ENCODE measurements at places on chromosomes 16 and 17. TPM values are rescaled to one million over a fixed set of nuclear protein-coding genes. Genes with fewer than 3 reads are reported as not detected.

Gene USP6
- polyA plus RNA-seq = 0.44 TPM

Gene TMEM114
- polyA plus RNA-seq = not detected

Gene RDM1
- not detected for polyA plus RNA-seq

Gene UMOD
- polyA plus RNA-seq = 0.03 TPM

Gene NXPH3
- 2.3 TPM for polyA plus RNA-seq

Gene FAM20A
- polyA plus RNA-seq = 30.3 TPM

Gene SLC9A5
- not detected for polyA plus RNA-seq

Gene PLK1
- 48.2 TPM for polyA plus RNA-seq

Gene C1QTNF1
- 57.4 TPM for polyA plus RNA-seq

Gene KRT12
- 5.9 TPM for polyA plus RNA-seq

Gene FBXO39
- polyA plus RNA-seq = not detected

- no peak overlapping the region for H3K27ac ChIP-seq
- no peaks in the 10 kb centered on the region for H3K4me1 ChIP-seq
- no peak overlapping the region for H3K4me3 ChIP-seq
- H3K36me3 ChIP-seq = no peaks in the 10 kb centered on the region
- DNase-seq = no peak
These were observed 10.5 kb upstream of the SALL1 start for GRCh38 chr16:51161440-51162195.

GRCh38 chr17:48791128-48792032 lies 25.6 kb downstream of the TTLL6 start:
- H3K4me1 ChIP-seq = peaks cover 43% of the 10 kb centered on the region
- H3K27me3 ChIP-seq = no peaks in the 10 kb centered on the region
- H3K27ac ChIP-seq = peak overlapping the region; percentile 69
- peak; percentile 91 for DNase-seq
- no peak overlapping the region for H3K4me3 ChIP-seq

- no peaks in the 10 kb centered on the region for H3K4me1 ChIP-seq
- peak; percentile 32 for DNase-seq
- no peak overlapping the region for H3K27ac ChIP-seq
- no peak overlapping the region for H3K4me3 ChIP-seq
- H3K27me3 ChIP-seq = no peaks in the 10 kb centered on the region
These were observed 9.7 kb downstream of the ZNF19 start for GRCh38 chr16:71479420-71479819.

DNA sequence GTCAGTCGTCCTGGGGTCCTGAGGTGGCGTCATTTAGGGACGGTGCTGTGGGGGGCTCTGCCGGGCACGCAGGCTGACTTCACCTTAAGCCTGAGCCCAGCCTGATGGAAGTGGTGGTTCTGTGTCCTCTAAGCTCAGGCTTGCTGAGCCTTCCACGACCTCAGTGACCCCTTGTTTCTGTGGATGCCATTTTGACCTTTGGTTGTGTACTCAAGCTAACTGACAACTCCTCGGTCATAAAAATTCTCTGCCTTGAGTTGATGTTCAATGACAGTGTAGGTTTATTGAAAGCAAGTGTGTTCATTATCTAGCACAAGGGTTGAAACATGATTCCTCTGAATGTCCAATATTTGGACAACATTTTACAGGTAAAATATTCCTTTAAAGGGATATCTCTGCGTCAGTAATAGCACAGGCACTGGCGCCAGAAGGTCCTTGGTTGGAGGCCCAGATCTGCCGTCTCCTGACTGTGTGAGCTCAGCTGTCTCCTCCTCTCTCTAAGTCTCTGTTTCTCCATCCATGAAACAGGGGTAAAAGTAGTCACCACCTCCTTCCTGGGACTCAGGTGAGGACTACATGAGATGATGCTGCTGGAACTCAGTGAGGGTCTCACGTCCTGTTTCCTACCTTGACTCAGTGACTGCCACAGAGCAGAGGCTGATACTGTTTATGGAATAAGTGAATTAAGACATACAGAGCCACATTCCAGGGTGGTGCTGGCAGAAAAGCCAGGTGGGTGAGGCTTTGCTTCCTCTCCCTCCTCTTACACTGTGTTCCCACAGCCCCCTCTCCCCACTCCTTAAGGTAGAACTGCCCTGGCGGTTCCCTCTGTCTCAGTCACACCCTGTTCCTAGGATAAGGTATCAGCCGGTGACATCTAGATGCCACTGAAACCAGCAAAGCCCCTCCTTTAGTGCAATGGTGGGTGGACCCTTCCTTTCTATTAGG lies 75.7 kb downstream of the IRF8 start:
- H3K4me3 ChIP-seq = no peak overlapping the region
- H3K27me3 ChIP-seq = no peaks in the 10 kb centered on the region
- no peaks in the 10 kb centered on the region for H3K36me3 ChIP-seq
- DNase-seq = peak; percentile 93
- H3K27ac ChIP-seq = peak overlapping the region; percentile 84
- peaks cover 47% of the 10 kb centered on the region for H3K4me1 ChIP-seq

- no peaks in the 10 kb centered on the region for H3K27me3 ChIP-seq
- H3K27ac ChIP-seq = no peak overlapping the region
- peaks cover 60% of the 10 kb centered on the region for H3K36me3 ChIP-seq
- H3K4me1 ChIP-seq = no peaks in the 10 kb centered on the region
- DNase-seq = no peak
- no peak overlapping the region for H3K4me3 ChIP-seq
These were observed 13.8 kb upstream of the CTCF start for GRCh38 chr16:67548265-67549126.

DNA sequence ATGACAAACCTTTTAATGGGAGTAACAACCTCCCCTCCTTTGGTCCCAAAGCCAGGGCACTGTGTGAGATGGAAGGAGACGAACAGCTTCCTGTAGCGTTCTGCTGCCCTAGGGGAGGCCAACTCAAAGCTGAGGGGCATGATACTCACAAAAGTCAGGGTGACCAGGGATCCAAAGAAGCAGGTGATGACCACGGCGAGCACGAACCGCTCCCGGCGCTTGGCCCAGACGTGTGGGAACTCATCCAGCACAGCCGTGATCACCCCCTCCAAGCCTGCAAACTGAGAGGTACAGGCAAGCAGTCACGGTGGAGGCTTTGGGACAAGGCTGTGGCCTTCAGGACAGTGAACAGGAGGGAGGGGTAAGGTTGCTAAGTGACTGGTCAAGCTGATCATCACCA lies 25.1 kb downstream of the SLC6A4 start:
- no peak for DNase-seq
- no peak overlapping the region for H3K27ac ChIP-seq
- H3K27me3 ChIP-seq = no peaks in the 10 kb centered on the region
- H3K4me1 ChIP-seq = no peaks in the 10 kb centered on the region

GRCh38 chr16:47571049-47571448 lies 109.9 kb downstream of the PHKB start:
- no peak overlapping the region for H3K27ac ChIP-seq
- peaks cover 19% of the 10 kb centered on the region for H3K36me3 ChIP-seq
- no peak for DNase-seq
- H3K4me3 ChIP-seq = no peak overlapping the region
- no peaks in the 10 kb centered on the region for H3K27me3 ChIP-seq

DNA sequence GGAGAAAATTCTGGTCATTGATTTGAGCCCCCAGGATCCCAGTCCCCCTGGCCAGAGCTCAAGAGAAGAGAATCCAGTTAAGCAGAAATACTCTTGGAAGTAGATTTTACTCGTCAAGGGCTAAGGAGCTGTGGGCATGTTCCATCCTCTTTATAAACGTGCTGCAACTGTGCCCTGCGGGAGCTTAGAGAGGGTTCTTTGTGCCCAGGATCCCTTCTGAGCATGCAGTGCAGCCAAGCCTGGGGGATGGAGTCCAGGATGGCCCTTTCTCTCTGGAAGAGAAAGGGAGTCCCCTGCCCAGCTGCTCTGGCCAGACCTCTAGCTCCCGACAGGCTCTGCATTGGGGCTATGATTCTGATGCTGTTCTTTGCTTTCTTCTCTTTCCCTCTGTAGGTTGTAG lies 9.5 kb upstream of the LGALS9 start:
- H3K27ac ChIP-seq = no peak overlapping the region
- no peak for DNase-seq
- H3K27me3 ChIP-seq = no peaks in the 10 kb centered on the region
- H3K36me3 ChIP-seq = peaks cover 88% of the 10 kb centered on the region
- no peaks in the 10 kb centered on the region for H3K4me1 ChIP-seq

DNA sequence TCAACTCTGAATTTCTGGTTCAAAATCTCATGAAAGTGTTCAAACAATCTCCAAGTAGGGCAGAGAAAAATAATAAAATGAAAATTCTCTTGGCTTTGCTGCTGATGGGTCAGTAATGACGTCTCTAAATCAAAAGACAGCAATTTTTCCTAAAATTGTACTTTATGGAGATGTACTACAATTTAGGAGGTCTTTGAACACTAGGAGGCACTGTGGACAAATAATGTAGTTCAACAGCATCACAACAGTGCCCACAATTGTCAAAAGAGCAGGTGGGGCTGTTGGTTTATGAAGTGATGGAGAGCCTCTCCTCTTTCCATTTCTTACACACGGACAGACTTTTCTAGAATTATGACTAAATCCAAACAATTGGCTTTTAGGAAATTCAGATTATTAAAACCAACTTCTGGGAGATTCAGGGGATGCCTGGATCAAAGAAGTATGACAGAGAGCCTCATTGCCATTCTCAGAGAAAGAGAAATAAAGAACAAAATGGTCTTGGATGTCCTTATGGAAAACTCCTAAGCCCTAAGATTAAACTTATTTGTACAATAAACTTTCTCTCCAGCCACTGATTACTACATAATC lies 23.8 kb downstream of the EZH1 start:
- peaks cover 18% of the 10 kb centered on the region for H3K36me3 ChIP-seq
- H3K27me3 ChIP-seq = no peaks in the 10 kb centered on the region
- peak; percentile 77 for DNase-seq
- H3K27ac ChIP-seq = no peak overlapping the region
- no peaks in the 10 kb centered on the region for H3K4me1 ChIP-seq

DNA sequence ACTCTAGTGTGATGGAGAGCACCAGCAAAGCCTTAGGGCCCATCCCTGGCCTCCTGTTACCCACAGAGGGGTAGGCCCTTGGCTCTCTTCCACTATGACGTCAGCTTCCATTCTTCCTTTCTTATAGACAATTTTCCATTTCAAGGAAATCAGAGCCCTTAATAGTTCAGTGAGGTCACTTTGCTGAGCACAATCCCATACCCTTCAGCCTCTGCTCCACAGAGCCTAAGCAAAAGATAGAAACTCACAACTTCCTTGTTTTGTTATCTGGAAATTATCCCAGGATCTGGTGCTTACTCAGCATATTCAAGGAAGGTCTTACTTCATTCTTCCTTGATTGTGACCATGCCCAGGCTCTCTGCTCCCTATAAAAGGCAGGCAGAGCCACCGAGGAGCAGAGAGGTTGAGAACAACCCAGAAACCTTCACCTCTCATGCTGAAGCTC lies at the start of gene CCL8:
CCL8 (plus strand) TSS at position 397 of the 445 bp plus-strand sequence. CDS start 67 bp downstream, outside the sequence.
- H3K36me3 ChIP-seq = no peaks in the 10 kb centered on the region
- peak within 1 kb of the TSS; percentile 14 for H3K27ac ChIP-seq

- DNase-seq = no peak
- H3K27ac ChIP-seq = no peak overlapping the region
- no peaks in the 10 kb centered on the region for H3K27me3 ChIP-seq
- H3K4me1 ChIP-seq = no peaks in the 10 kb centered on the region
- H3K36me3 ChIP-seq = peaks cover 33% of the 10 kb centered on the region
These were observed 21.4 kb upstream of the SLC6A4 start for GRCh38 chr17:30256756-30257506.

DNA sequence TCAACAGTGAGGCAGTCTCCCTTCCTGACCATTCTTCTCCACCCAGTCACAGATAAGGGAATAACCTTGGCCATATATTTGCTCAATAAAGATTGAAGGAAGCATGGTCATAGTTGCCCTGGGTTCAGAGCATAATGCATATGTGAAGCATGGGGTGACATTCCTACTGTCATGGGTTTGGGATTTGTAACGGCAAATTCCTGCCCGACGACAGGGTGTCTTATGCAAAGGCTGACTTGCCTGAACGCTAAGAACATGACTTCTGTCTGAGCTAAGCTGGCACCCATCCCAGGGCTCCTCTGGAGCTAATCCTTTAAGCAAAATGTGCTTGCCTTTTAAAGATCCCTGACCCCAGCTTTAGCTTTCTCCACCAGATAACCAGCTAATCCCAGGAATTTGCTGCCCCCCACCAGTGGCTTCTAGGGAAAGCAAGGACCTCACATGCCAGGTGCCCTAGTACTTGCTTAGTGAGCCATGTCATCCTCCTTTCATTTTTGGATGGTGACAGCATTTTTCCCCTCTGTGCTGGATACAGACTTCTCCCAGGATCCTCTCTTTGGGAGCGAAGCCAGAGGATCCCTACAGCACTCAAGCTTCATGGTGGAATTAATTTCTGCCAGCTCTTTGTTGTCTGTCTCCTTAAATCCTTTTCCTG lies 11.7 kb downstream of the SLC7A6OS start:
- peaks cover 61% of the 10 kb centered on the region for H3K36me3 ChIP-seq
- DNase-seq = no peak
- H3K27ac ChIP-seq = no peak overlapping the region
- no peaks in the 10 kb centered on the region for H3K27me3 ChIP-seq

GRCh38 chr17:64056269-64057005 lies 36.0 kb upstream of the ICAM2 start:
- no peak overlapping the region for H3K4me3 ChIP-seq
- peak overlapping the region; percentile 55 for H3K27ac ChIP-seq
- H3K36me3 ChIP-seq = peaks cover 10% of the 10 kb centered on the region
- peaks cover 14% of the 10 kb centered on the region for H3K4me1 ChIP-seq

DNA sequence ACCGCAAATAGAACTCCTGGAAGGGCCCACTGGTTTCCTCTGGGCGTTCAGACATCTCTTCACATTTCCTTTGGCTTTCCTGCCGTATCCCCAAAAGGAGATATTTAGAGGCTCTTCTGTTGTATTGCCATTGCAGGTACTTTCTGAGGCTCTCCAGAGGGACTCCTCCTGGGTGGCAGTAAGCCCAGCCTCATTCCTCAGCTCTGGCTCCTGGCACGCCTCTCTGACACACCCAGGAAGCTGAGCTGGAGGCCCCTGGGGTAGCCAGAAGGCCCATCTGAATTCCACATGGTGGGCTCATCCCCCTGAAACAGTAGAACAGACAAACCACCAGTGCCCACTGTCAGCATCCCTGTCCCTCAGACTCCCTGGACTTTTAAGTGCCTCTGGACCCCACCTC lies 206.7 kb downstream of the PARN start:
- H3K27me3 ChIP-seq = no peaks in the 10 kb centered on the region
- DNase-seq = no peak
- peaks cover 2% of the 10 kb centered on the region for H3K36me3 ChIP-seq
- H3K4me1 ChIP-seq = no peaks in the 10 kb centered on the region

GRCh38 chr16:3594316-3595109 lies 16.9 kb downstream of the SLX4 start:
- H3K36me3 ChIP-seq = no peaks in the 10 kb centered on the region
- no peaks in the 10 kb centered on the region for H3K27me3 ChIP-seq
- no peaks in the 10 kb centered on the region for H3K4me1 ChIP-seq
- H3K27ac ChIP-seq = no peak overlapping the region

DNA sequence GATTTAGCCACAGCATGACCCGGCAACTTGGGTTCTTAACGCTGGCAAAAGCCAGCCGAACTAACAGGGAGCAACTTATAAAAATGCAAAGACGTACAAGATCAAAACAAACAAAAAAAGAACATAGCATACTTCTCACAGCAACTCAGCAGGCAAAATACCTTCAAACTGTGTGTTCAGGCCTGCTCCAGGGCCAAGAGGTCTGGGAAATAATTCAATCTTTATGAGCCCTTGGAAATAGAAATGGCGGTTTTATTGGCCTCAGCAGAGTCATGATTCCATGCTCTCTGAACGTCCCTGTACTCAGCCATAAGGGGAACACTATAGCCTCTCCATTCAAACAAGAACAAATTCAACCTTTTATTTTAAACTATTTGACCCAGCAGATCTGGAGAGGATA lies 101.3 kb upstream of the C17orf78 start:
- no peak overlapping the region for H3K27ac ChIP-seq
- no peaks in the 10 kb centered on the region for H3K4me1 ChIP-seq
- no peak overlapping the region for H3K4me3 ChIP-seq
- DNase-seq = no peak
- peaks cover 7% of the 10 kb centered on the region for H3K36me3 ChIP-seq
- H3K27me3 ChIP-seq = no peaks in the 10 kb centered on the region

GRCh38 chr16:31532896-31533295 lies 5.2 kb downstream of the AHSP start:
- DNase-seq = no peak
- H3K27ac ChIP-seq = no peak overlapping the region
- H3K4me3 ChIP-seq = no peak overlapping the region
- peaks cover 19% of the 10 kb centered on the region for H3K27me3 ChIP-seq
